ENCODE measurements at places on chromosomes 6 and 20.

DNA sequence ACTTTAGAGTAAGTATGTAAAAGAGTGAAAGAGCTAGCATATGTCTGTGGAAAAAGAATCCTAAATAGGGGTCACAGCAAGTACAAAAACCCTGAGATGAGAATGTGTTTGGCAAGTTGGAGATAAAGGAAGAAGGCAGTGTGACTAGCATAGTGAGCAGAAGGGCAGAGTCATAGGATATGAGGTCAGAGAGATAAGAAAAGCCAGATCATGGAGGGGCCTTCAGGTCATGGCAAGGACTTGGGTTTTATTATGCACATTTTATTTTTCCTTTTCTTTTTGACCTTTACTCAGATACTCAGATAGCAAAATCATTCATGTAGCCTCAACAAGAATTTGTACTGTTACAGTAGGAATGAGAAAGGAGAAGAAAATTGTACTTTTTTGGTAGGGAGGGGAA is 138.0 kb downstream of the GJA1 start:
- no peak for DNase-seq

DNA sequence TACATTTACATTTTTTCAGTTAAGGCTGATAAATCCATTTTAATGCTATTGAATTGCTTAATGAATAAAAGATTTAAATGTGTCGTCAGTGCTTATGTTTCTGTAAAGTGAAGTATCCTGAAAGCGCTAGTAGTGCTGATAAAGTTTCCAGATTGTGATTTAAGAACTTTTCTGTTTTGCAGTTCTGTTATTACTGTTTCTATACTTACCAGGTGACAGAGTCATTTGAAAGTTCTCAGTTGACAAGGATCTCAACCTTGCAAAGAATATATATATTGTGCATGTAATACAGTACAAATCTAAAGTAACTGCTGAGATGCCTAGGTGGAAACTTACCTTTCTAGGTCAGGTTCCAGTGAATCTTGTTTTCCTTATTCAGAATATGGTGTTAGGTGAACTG is 201.8 kb downstream of the ARID1B start:
- DNase-seq, result no peak

- DNase-seq, result no peak
These were observed 122.2 kb upstream of the TFAP2D start for GRCh38 chr6:50591135-50591534.

DNA sequence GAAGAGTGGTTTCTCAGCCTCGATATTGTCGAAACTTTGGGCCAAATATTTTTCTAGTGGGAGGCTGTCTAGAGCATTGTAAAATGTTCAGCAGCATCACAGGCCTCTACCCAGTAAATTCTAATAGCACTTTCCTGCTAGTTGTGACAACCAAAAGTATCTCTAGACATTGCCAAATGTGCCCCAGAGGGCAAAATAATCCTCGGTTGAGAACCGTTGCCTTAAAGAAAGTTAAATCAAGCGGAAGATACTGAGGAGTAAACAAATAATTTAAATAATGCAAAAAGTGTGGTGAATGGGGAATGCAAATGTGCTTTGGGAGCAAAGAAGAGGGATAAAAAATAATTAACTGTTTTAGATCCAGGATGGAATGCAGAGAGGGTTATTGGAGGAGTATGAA is 106.4 kb upstream of the ASCC3 start:
- DNase-seq, result no peak

GRCh38 chr6:103344554-103345163 is 1515.1 kb downstream of the HACE1 start:
- DNase-seq, result no peak

- DNase-seq, result no peak
These were observed 53.8 kb downstream of the RPP40 start for GRCh38 chr6:4950076-4950475.

GRCh38 chr6:165746331-165746730 is 83.3 kb upstream of the PDE10A start:
- no peak for DNase-seq

- DNase-seq, result no peak
These were observed 461 bp upstream of the DCDC2 start for GRCh38 chr6:24358219-24358821.

- DNase-seq, result no peak
These were observed 83.3 kb upstream of the DUSP22 start for GRCh38 chr6:208938-209337.

GRCh38 chr6:56021943-56022342 is 146.6 kb upstream of the BMP5 start:
- DNase-seq, result no peak

GRCh38 chr6:163177892-163178420 is 236.6 kb upstream of the QKI start:
- no peak for DNase-seq

DNA sequence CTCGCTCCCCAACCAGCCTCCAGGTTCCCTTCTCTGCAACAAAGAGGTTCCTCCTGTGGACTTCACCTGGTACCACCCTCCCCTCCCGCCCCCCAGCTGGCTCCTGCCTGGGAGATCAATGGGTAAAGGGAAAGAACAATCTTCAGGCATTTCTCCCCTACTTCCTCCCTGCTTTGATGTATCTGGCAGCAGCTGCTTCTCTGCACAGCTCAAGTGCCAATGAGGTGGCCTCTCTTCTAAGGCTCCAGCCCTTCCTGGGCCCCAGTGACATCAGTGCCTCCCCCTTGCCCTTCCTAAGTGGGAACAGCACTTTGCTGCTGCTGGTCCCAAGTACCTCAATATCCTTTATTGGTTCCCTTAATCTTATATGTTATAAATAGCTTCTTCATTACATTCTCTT is 23.5 kb downstream of the MOCS1 start:
- DNase-seq, result no peak

GRCh38 chr6:18507018-18507415 is 119.9 kb downstream of the RNF144B start:
- DNase-seq, result no peak

DNA sequence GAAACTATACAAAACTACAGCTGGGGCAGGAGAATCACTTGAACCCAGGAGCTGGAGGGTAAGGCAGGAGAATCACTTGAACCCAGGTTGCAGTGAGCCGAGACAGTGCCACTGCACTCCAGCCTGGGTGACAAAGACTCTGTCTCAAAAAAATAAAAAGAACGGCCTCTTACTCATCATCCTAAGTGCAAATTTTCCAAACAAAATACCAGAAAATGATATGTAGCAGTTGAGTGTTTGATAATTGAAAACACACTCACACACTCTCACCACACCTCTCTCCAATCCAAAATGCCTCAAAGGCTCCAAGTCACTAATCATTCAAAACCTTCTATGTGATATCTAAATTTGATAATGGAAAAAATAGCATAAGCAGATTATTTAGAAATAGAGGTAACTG is 198.6 kb upstream of the SHLD1 start:
- no peak for DNase-seq

All from ELR (cell line).